ENCODE measurements at places on chromosomes 7 and 10.

DNA sequence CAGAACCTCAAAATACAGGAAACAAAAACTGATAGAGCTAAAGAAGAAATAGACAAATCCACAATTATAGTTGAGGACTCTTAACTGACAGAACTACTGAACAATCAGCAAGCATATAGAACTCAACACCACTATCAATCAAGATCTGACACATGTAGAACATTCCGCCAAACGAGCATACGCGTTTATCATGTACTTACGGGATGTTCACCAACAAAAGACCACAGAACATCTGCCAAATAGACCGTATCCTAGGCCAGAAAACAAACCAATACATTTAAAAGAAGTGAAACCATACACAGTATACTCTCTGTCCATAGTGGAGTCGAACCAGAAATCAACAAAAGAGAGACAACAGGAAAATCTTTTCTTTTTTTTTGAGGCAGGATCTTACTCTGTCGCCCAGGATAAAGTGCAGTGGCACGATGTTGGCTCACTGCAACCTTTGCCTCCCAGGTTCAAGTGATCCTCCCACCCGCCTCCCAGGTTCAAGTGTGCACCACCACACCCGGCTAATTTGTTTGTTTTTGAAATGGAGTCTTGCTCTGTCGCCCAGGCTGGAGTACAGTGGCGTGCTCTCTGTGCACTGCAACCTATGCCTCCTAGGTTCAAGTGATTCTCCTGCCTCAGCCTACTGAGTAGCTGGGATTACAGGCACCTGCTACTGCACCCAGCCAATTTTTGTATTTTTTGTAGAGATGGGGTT is 5.1 kb downstream of the GNA12 start:
- no peak for DNase-seq

GRCh38 chr7:45563401-45563800 is 10.8 kb upstream of the ADCY1 start:
- no peak for DNase-seq

DNA sequence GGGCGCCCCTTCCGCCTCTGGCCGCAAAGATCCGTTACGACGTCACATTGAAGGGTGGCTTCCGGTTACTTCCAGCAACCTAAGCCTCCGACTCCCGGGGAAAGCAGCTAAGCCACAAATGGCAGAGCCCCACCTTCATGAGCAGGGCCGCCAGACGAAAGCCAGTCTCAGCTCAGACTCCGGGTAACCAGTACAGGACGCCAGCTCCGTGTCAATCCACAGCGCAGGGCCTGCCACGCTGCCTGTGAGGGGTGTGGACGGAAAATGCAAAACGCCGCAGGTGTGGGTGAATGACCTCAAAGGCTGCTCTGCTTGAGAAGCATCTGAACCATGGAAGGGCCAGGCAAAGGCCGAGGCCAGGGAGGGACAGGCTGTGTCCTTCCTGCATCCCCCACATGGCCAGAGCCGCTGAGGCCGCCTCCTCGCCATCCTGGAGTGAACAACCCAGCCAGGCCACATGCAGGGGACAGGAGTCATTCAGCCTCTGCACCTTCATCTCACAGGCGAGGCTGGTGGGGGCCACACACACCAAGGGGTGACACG is 53.5 kb upstream of the PPP2R2D start:
- DNase-seq = no peak

DNA sequence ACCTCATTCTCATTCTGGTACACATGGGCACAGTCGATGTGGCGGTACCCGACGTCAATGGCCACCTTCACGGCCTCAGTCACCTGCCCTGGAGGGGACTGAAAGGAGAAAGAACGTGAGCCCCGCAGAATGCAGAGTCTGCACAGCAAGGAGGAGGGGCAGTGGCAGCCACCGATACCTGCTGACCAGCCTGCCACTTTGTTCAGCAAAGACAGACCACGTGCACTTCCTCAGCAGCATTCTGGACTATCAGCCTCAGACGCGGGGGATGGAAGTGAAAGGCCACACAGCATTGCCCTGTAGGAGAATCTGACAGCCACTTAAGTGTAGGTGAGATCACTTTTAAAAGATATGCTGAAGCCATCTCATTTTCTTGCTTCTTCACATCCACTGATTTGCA is 7.2 kb downstream of the AKR1B1 start:
- no peak for DNase-seq

GRCh38 chr7:4169455-4169854 is 512.6 kb upstream of the FOXK1 start:
- DNase-seq = no peak
